ENCODE measurements at places on chromosomes 5 and 9.
A peak's percentile ranks its signal among the peaks of the same experiment; 100 is the strongest.

DNA sequence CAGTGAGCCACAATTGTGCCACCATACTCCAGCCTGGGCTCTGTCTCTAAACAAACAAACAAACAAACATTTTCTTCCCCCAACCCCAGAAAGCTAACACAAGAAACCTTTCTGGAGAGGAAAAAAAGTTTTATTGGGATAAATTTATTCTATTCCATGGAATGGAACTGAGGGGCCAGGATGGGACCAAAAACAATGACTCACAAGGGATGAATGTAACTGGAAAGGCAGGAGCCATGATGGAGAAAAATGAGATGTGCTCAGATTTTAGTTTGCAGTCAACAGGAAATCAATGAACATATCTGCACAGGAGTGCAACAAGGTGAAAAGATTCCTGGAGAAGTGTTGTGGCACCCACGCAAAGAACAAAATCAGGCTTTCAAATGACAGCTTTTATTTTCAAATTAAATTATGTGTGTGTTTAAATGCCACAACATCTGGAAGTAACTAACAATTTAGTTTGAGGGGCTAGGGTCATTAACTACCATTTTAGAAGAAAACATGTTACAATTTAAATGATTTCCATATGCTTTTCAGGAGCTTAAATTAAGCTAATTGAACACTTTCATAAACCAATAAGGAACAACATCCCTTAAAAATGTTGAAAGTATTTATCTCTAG, 208.6 kb downstream of the TSSK1B start:
- no peak for DNase-seq

- DNase-seq: no peak
Measured at GRCh38 chr9:22142671-22143070, 133.6 kb upstream of the CDKN2B start.

GRCh38 chr9:18923167-18923566, 109.8 kb downstream of the SAXO1 start:
- no peak for DNase-seq

- no peak for DNase-seq
Measured at GRCh38 chr5:145072889-145073288, 762.3 kb downstream of the PRELID2 start.

GRCh38 chr5:122844136-122844909, 1.1 kb upstream of the SNX24 start:
- no peak for DNase-seq

- no peak for DNase-seq
Measured at GRCh38 chr9:136572003-136572827, 26.4 kb upstream of the NOTCH1 start.

DNA sequence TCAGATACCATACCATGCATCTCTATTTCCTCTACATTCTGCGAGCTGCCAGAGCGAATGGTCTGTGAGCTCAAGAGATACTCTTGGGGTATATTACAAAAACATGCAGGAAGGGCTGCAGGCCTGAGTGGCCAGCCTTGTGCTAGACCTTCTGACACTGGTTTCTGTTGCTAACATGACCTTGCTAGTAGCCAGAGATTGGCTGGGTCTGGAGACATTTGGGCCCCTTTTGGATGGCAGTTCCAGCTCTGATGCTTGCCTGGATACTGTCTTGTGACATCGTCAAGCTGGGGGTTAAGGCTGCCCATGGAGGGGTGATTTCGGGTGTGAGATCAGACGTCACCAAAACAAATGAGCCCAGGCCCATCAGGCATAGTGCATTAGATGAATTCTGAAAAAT, 56.1 kb upstream of the FSTL4 start:
- no peak for DNase-seq

- DNase-seq: no peak
Measured at GRCh38 chr9:135248111-135248510, 160.6 kb downstream of the OLFM1 start.

DNA sequence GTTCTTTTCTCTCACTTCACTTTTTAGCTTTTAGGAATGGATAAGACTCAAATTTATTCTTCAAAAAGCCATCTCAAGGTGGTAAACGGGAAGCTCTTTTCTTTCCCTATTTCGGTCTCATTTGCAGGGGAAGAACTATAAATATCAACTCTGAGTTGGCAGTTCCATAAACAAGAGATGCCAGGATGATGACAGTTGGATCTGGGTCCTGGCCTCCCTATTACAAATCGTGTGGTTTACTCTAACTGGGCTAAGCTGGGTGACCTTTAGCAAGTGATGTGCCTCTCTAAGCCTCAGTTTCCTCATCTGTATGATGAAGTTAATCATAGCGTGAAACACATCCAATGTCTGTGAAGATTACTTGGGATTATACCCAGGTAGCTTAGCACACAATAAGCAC, 44.2 kb downstream of the TLE4 start:
- no peak for DNase-seq

- DNase-seq: no peak
Measured at GRCh38 chr5:107955321-107955720, 284.6 kb upstream of the EFNA5 start.

- no peak for DNase-seq
Measured at GRCh38 chr9:124549016-124549415, 41.8 kb upstream of the NR5A1 start.

- DNase-seq: peak; percentile 26
Measured at GRCh38 chr5:130141659-130142320, 237.5 kb downstream of the CHSY3 start.

DNA sequence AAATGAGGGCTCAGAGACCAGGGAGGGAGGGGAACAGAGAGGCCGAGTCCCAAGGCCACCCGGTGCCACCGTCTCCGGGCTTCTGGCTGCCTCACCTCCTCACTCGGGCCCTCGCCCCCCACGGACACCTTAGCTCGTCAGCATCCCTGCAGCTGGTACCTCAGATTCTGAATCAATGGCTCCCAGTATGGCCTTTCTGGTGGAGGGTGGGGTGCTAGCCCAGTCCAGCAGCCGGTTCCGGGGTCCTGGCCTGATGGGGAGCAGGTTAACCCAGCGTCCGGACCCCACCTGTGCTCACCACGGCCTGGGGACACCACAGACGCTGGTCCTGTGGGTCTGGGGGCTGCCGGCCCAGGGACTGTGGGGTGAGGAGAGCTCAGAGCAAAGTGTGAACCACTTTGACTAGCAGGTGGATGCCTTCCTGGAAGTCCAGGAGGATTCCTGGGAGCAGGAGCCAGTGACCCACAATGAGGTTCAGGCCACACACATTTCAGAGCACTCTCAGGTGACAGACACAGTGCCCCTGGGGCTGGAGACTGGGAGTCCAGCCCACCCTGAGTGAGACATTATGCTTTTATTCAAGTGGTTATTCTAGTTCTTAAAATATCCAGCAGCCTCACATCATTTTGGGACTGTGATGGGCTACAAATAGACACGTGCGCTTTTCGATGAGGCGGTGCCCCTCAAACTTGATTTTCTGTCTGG, 53.3 kb downstream of the AHRR start:
- no peak for DNase-seq

GRCh38 chr5:172550996-172551395, 90.1 kb upstream of the NEURL1B start:
- no peak for DNase-seq

- DNase-seq: no peak
Measured at GRCh38 chr9:114031948-114032840, 45.9 kb downstream of the AMBP start.

DNA sequence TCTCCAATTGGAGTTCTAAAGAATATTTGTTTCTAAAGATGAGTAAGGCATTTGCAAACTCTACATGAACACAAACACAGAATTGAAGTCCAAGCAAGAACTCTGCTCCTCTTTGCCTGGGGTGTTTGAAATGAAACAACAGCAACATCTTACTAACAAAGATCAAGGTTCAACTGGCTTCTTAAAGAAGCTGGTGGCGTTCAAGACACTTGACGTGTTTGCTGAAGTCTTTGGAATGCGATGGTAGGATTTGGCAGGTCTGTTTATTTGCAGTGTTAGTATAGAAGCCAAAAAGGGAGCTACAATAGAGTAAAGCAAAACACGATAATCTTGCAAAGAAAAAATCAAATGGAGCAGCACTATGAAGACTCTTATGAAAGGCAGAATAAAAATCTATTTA, 94.9 kb downstream of the BASP1 start:
- no peak for DNase-seq

GRCh38 chr9:78004478-78005229, 27.0 kb downstream of the GNAQ start:
- DNase-seq: no peak

GRCh38 chr5:34574936-34575467, 81.1 kb upstream of the RAI14 start:
- no peak for DNase-seq

DNA sequence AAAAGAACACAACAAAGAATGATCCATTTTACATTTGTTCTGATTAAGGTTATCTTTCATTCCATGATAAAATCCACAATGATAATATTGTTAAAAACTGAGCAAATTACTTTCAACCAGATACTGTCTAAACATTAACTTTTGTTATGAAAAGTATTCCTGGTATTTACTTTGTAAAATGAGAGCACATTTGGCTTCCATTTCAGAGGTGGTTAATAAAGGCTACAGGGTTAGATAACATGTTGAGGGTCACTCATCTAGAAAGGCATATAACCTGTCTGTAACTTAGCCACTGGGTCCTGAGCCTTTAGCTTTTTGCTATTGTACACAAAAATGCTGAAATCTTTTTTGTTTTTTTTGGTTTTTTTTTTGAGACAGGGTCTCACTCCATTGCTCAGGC, 99.3 kb downstream of the ANXA2R start:
- no peak for DNase-seq

DNA sequence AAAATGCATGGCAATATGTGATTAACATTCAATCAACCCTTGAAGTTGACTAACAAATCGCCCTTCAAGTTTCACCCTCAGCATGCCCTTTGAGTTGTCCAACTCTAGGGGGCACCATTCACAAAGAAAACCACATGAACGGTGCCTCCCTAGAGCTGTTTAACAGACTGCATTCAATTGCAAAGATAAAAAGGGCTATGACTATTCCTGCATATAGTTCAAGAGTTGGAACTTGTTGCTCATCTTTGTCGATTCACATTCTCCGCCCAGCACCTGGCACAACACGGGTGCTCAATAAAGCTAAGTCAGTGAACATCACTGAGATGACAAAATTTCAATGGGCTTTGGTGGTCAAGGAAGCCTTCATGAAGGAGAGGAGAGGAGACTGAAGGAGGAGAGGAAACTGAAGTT, 69.6 kb upstream of the SLC30A5 start:
- peak; percentile 27 for DNase-seq

DNA sequence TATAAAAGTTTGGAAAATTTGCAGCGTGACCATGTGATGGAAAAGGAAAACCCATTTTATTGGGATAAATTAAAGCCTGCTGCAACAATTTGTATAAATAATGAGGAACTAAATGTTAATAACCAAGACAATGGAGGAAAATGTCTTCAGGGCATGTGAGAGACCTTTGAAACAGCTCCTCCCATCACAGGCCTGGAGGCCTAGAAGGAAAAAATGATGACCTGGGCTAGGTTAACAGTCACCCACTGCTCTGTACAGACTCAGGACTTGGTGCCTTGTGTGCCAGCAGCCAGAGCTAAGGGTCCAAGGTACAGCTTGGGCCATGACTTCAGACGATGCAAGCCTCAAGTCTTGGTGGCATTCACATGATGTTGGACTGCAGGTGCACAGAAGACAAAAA, 22.0 kb upstream of the UGT3A1 start:
- no peak for DNase-seq

DNA sequence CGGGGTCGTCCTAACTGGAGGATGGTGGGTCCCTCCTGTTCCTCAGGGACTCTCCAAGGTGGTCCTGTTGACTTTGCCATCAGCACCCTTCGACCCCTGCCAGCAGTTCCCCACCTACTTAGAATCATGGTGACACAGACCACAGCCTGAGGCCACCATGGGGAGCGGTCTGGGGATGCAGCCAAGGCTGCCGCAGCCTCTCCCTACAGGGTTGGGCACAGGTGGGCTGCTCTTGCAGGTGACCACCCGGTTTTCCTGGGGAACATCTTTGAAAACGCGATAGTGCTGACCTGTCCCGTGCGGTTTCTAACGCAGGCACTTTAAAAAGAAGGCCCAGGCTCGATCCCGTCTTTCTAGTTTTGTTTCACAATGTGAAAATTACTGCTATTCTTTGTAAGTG, 12.7 kb upstream of the CEL start:
- DNase-seq: no peak

DNA sequence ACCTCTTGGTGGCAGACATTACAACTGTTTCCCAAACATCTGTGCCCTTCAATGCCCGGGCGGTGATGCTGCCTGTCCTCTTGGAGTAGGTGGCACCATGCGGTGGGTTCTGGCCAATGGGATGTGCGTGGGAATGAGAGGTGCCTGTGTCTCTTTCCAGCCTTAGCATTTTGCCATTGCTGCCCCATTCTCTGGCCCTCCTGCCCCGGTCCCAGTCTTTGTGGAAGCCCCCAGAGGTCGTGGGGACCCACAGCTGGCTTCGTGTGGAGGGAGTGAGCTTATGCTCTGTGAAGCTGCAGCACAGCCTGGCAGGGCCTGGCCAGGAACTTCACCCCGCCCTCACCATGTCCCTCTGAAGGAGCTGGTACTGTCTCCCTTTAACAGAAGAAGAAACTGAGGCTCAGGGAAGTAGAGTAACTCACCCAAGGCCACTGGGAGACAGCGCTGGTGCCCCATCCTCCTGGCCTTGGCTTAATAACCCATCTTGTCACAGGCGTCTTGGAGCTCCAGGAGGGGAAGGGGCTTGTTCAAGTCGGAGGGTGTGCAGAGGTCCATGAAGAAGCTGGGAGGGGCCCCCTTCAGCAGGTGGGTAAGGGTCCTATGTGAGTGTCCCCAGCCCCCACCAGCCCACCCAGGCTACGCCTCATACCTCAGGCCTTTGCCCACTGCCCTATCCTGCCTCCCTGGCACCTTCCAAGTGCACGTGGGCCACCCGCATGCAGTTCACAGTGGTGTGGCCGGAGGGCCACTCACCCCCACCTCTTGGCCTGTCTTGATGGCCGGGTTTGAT, 173.6 kb downstream of the GAPVD1 start:
- DNase-seq: no peak

- no peak for DNase-seq
Measured at GRCh38 chr9:91777292-91777830, 172.7 kb downstream of the ROR2 start.

DNA sequence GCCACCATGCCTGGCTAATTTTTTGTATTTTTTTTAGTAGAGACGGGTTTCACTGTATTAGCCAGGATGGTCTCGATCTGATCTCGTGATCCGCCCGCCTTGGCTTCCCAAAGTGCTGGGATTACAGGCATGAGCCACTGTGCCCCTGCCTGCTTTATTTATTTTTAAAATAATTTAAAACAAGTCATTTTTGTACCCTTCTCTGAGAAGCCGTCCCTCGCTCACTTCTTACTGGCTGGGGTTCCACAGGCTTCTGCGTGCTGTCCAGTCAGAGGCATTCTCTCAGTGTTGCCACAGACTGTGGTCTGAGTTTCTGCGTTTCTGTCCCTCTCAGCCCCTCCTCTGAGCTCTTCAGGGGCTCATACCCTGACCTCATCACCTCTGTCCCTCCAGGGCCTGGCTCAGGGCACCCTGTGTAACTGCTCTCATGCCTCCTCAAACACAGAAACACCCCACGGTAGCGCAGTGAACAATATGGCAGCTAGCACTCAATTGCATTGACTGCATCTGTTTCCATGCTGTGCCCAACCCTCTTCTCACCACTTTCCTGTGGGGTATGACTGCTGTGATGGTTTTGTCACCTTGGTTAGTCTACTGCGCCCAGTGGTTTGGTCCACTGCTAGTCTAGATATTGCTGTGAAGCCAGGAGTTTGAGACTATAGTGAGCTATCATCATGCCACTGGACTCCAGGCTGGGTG, 44.3 kb upstream of the SH3PXD2B start:
- DNase-seq: no peak

GRCh38 chr5:155019601-155020226, 6.2 kb downstream of the KIF4B start:
- DNase-seq: no peak

GRCh38 chr9:86636038-86636437, 281.8 kb upstream of the TUT7 start:
- DNase-seq: no peak

Data from SW 1271 (cell line).